ENCODE measurements at places on chromosomes 1 and 21.
A peak's percentile ranks its signal among the peaks of the same experiment; 100 is the strongest.

DNA sequence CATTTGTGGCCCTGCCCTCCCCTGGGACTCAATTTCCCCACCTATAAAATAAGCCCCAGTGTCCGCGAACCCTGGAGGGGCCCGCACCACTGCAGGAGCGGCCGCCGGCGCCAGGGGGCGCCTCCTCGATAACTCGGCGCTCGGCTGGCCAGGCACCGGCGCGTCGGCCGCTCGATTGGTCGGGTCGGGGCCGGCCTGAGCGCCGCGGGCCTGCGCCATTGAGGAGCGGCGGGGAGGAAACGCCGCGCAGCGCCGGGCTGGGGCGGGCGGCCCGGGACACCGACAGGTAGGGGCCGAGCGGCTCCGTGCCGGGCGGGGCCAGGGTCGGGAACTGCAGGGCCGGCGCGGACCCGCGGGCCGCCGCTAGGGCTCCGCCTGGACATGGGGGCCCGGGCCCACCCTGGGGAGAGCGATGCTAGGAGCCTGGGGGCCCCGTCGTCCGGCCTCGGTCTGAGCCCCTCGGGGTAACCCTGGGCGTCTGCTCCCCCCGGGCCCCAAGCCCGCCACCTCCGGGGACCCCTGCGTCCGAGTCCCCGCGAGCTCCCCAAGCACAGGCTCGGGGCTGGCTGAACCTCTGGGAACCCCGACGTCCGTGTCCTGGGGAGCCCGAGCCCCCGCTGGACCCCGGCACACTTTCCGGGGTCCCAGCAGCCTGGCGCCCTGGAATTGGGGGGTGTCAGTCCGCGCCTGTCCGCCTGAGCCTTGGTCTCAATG lies at the start of gene VPS13D:
Gene VPS13D, plus strand, starts transcription at position 196 of the 714 bp plus-strand sequence. CDS start 4,237 bp downstream, outside the sequence.
- DNase-seq, result peak; percentile 68

DNA sequence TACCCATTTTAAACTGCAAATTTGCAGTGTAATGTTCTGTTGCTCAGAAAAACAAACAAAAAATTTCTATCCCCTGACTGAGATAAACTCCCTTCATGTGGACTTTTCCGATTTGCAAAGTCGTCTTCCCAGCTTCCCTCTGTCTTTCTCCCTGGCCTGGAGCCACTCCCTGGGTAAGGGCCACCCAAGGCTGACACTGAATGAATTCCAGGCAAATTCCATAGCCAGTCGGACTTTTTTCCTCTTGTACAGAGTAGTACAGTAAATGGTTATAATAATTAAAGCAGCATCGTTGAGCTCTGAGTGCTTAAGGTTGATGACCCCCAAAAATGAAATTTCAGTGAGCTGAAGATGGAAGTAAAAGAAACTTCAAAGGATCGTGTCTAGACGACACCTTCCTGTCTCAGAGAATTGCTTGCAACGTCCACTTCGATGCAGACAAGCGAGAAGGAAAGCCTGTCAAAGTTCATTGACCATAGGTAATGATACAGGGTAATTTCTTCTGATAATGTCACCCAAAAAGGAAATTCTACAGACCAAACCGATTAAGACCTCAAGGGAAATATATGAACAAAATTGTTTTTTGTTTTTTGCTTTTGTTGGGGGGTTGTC lies 33.6 kb upstream of the LHX8 start:
- no peak for DNase-seq

- DNase-seq, result no peak
Measured at GRCh38 chr21:46503922-46504550, 45.3 kb downstream of the DIP2A start.

DNA sequence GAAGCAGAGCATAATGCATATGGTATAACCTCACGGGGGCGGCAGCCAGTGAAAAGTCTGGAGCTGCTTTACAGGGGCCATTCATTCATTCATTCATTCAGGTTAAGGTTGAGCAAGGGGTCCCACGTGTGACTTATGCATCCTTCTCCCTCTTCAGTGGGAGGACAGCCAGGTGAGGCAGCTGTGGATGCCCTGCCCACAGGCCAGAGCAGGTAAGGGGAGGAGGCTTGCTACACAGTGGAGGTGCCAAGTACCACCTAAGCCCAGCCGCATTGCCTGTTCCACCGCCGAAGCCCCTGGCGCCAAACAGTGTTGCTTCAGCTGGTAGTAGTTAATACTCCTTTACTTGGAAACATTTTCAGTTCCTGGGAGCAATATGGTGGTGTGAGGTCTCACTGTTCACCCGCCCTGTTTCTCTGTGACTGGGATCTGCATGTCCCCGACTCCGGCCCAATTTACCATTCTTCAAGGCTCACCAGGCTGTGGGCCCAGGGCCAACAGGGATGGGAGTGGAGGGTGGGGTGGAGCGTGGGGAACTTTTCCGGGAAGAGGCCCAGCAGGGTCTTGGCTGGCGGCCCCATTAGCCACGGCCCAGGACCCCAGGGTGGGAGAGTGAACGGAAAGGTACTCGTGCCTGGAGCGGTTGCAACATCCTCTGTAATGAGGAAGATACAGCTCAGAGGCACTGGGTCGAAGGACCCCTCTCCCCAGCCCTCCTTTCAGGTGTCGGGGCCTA lies 722 bp upstream of the PODN start:
- DNase-seq, result no peak

DNA sequence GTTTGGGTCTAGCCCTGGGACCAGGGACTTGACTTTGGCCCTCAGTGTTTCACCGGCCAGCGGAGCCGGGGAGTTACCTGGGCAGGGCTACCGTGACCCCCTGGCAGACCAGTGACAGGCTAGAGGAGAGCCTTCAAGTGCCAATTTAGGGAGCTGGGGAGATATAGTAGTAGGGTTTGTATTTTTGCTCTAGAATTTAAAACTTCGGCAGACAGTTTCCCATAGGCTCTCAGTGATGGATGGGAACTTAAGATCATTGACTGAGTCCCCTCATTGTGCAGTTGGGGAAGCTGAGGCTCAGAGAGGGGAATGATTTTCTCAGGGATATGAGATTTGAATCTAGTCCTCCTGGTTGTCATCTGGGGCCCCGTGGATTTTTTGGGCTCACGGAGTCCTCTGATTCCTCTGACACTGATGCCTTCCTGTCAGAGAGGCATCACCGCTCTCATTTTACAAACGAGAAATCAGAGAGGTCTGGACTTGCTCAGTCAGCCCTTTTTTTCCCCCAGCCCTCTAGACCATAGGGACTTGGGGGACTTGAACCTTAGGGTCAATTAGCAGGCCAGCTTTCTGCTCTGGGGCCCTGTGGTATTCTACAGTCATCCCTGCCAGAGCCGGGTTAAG lies 58.3 kb upstream of the ACOT11 start:
- no peak for DNase-seq

DNA sequence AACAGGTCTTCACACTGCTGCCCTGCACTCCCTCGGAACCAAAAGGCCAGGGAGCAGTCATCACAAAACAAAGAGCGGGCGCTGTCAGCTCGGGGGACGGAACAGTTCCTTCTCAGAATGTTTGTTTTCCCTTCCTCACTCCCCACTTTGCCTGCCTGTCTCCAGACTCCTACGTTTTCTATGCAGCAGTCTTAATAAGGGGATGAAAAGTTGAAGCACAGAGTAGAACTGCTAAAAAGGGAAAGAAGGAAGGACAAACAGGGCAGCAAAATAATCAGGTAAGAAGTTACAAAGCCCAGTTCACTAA lies 738 bp upstream of the GPR161 start:
- DNase-seq, result no peak
